ENCODE measurements at places on chromosomes 4 and X.

GRCh38 chr4:10582059-10582686 is 102.4 kb downstream of the CLNK start:
- no peak for DNase-seq

GRCh38 chrX:67289055-67289499 is 254.7 kb upstream of the AR start:
- DNase-seq = no peak

DNA sequence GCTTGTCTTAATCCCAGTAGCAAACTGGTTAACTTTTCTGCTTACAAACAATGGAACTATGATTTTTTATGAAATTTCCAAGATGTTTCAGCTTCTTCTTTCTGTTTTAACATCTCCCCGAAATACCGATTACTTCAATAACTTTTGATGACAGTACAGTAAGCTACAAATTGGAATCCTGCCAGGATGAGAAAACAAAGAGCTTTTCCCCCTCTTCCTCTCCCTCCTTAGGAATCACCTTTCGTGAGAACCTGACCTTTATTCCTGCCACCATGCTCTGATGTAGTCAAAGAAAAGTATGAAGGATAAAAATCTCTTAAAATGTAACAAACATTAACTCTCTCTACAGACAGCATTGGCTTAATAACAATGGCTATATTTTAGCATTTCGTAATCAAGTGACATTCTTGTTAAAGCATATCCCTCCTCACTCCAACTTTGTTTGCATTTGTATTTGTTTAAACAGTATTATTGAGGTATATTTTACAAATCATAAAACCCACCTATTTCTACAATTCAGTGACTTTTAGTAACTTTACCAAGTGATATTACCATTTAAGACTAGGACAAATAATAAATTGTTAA is 148.7 kb upstream of the NAP1L5 start:
- DNase-seq = no peak

- no peak for DNase-seq
Measured at GRCh38 chr4:5827108-5828004, 65.5 kb downstream of the CRMP1 start.

All from D721Med (cell line).